ENCODE measurements at places on chromosomes 12 and 14.

DNA sequence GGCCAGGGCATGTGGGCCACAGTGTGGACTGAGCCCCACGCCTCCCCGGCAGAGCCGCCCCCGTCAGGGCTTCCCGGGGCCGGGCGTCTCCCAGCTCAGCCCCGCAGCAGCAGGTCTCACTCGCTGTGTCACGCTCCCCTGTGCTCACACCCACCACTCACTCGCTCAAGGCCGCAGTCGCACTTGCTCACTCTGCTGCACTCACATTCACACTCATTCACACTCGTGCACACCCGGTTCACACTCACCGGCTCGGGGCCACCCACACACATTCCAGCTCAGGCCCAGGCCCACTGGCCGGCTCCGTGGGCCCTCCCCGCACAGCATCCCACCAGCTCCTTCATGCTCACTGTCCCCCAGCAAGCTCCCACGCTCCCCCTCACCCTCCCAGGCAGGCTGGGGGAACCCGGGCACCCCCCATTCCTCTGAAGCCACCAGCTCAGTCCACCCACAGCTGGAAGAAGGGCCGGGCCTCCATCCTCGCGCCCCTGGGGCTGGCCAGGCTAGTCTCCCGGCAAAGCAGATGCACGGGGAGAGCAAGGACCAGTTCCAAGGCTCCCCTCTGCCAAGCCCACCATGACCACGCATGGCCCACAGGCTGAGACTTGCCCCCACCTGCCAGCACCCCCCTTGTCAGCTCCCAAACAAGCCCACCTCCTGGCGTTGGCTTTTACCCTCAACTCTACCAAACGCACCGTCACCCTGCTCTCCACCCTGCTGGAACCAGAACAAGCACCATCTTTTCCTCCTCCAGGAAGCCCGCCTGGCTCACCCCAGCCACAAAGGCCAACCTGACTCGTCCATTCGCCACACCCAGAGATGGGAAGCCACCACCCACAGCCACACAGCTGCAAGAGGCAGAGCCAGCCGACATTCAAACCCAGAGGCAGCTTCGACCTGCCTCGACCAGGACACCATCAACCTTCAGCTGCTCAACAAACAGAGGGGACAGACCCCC, 28.0 kb downstream of the NCOR2 start:
- DNase-seq, result no peak

GRCh38 chr12:105805730-105806399, 332.9 kb downstream of the NUAK1 start:
- no peak for DNase-seq

DNA sequence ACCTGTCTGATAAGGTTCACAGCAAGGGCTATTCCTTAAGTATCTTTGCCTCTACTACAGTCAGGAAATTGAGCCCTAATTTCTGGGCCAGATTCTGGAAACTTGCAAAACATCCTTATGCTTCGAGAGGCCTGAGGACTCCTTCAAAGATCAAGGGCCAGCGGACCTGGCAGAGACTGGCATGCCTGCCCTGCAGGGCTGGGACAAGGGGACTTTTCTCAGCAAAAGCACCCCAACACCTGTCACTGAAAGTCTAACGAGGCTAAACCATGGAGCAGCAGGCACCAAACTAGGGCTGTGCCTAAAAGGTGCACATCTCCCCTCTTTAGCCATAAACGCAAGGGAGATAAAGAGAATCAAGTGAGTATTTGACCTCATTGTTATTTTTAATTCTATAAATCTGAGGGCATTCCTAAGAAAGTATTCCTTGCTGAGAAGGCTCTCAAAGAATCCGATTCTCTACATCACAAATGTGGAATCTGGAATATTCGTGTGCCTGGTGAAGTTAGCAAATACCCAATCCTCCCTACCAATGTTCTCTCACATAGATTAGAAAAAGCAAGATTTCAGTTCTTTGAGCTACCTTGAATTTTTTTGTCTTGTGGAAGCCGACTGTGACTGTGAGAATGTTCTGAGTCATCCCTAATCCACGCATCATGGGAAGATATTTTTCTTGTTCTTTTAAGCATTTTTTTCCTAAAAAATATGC, 328.2 kb upstream of the NOVA1 start:
- DNase-seq, result peak; percentile 54

DNA sequence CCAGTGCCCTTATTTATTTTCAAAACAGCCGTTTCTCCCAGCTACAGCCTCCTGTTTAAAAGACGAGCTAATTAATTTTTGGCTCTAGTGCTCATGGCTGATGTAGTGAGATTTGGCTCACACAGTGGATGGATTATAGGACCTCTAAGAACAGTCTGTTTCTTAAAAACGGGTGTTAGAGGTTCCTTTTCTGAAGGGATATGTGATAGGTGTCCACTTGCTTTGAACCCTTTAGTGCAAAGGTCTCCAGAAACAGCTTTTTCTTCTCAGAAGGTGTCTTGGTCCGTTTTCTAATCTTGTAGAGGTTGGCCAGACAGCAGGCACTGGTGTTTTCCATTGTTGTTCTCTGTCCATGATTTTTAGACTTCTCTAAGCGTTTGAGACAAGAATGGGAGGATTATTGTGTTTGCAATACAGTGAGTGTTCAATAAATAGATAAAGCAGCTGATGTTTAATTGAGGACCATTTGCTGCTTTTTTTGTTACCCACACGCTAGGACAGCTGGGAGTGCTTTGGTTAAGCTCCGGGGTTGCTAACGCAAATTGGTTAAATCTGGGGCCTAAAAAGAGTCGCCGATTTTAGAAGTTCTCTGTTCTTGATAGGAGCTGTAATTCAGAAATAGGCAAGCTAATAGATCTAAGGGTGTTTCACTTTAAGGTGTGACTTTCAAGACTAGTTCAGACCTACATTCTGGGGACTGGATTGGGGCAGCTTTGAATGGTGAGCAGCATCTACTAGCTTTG, 1.0 kb downstream of the BORCS5 start:
- no peak for DNase-seq

DNA sequence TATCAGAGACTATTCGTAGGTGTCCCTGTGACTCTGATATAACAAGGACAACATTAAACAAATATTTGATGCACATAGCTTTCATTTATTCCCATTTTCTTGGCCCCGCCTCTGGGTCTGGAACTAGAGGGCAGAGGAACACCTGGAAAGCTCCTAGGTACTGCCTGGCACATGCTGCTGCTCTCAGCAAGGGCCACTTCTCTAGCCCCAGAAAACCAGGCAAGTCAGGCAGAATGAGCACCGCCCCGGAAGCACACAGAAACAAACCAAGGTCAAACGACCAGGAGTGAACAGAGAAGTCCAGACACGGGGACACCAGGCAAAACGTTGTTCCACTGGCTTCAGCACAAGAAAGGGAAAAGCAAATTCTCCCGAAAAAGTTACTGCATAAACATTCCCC, 76.1 kb downstream of the TTC7B start:
- DNase-seq, result no peak

DNA sequence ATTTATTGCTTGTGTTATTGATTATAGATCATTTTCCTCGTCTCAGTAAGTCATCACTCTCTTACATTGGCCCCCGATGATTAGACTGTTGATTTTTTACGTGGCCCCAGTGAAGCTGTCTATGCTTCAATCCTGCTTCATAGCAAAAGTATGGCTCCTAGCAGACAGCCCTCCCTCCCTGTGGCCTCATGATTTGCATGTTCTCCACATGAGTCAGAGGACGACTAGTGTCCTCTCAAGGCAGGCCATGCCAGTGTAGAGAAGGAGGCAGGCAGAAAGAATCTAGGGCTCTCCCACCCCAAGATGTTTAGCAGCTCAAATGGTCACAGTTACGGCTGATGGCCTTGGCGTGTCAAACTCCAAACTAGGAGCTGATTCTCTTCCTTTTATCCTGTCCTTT, 59.6 kb downstream of the FIGNL2 start:
- no peak for DNase-seq

DNA sequence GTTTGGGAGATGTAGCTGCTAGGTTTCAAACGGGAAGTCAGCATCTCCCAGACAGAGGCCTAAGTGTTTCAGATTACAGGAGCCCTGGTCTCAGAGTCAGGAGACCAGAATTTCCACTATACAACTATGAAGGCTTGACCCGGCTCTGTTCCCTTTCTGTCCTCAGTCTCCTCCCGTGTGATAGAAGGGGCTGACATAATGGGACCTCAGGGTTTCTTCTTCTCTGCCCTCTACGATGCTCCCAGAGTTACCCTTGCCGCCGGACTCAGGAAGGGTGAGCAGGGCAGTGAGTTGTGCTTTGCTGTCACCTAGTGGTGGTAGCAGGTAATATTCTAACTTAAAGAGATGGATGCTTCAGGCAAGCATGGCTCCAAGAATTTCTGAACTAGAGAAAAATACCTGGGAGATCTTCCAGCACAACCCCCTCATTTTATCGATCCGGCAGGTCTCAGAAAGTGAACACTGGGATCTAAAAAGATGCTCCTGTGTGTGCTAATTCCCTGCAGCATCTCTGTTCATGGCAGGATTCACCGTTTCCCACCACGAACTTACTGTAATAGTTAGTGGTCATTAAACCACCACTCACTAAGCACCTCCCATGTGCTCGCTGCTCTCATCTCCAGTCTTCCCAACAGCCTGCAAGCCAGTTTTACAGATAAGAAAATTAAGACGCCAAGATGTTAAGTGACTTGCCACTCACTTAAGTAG, 84.4 kb downstream of the VWF start:
- DNase-seq, result peak; percentile 90

GRCh38 chr12:57456145-57456700, 1.1 kb downstream of the INHBE start:
- peak; percentile 93 for DNase-seq

- no peak for DNase-seq
These were observed 109.4 kb downstream of the SLC38A1 start for GRCh38 chr12:46159309-46159901.

GRCh38 chr12:88703790-88704189, 123.5 kb upstream of the KITLG start:
- no peak for DNase-seq

DNA sequence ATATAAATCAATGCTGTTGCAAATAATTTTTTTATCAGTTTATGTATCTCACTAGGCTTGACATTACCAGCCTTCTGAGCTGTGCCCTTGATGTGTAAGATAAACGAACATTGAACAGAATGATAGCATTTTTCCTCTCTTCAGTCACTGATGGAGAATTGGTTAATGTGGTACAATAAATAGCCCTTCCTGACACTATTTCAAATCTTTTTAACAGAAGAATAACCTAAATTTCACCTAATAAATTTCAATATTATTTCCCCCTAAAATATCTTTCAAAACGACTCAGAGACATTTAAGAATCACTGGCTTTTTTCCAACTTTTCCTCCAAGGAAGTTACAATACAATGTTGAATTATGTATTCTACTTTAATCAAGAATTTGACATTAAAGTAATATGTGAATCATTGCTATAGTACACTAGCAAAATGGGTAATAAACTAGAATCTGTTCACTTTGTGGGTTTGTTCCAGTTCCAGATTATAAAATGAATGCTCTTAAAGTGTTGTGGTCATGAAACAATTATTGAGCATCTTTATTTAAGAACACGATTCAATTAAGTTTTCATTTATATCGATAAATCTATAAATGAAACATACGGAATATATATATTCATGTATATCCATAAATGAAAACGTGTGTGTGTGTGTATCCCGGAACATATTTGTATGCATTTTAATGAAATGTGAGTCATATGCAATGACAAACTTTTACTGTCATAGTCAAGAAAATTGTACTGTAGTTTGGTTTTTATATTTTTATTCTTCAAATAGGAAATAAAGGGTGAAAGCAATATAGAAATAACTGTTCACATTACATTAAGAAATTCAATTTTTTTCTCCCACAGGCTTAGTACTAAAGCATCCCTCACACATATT, 2.5 kb upstream of the ATP2B1 start:
- DNase-seq, result no peak

GRCh38 chr12:28973491-28973890, 175.6 kb upstream of the FAR2 start:
- no peak for DNase-seq

GRCh38 chr12:100868487-100868886, 73.9 kb downstream of the ANO4 start:
- no peak for DNase-seq

DNA sequence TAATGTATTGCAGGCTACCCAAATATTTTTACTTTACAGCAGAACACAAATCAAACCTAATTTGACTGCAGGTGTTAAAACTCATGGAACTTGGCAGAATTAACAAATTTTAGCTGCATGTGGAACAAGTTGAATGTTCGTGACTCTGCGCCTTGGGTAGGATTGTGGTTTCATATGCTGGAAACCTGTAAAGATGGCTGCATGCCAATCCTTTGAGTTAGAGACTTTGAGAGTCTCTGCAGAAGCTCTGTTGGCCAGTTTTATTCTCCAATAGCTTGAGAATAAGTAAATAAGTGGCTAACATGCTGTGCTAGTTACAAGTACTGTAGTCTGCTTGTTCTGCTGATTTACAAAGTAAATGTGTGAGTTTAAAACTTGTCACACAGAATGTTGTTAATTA, 77.8 kb downstream of the PDE6H start:
- no peak for DNase-seq

Measured in GM23338 (cell line).